ENCODE measurements at places on chromosomes 16 and 17. TPM values are rescaled to one million over a fixed set of nuclear protein-coding genes. Genes with fewer than 3 reads are reported as not detected.

Gene TBKBP1
- total RNA-seq = 11.7 TPM

Gene ZP2
- total RNA-seq = not detected

DNA sequence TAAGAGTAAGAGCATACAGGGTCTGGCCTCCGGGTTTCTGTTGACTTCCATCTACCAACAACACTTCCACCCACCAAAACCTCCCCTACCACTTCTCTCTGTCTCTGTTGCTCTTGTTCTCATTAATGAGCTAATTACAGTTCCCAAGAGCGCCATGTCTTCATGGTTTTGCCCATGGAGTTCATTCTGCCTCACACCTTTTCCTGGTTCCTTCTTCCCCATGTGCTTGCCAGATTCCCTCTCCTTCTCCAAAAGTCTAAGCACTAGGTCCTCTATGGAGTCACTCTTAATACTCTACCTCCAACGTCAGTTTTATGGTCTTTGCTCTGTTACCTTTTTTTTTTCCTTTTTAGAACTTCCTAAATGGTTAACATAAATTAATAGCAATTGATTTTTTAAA is 92.8 kb downstream of the MYO1D start:
- DNase-seq = no peak
- peaks cover 4% of the 10 kb centered on the region for H3K4me1 ChIP-seq
- H3K4me3 ChIP-seq = no peak overlapping the region
- peaks cover 5% of the 10 kb centered on the region for H3K36me3 ChIP-seq
- no peaks in the 10 kb centered on the region for H3K27me3 ChIP-seq

Gene SLFN12
- total RNA-seq = 42.6 TPM

GRCh38 chr16:30053376-30054015 is 12.1 kb upstream of the ALDOA start:
- peak; percentile 59 for DNase-seq
- no peaks in the 10 kb centered on the region for H3K27me3 ChIP-seq
- H3K4me1 ChIP-seq = peaks cover 35% of the 10 kb centered on the region
- H3K27ac ChIP-seq = peak overlapping the region; percentile 72
- H3K36me3 ChIP-seq = peaks cover 5% of the 10 kb centered on the region
- H3K4me3 ChIP-seq = peak overlapping the region; percentile 62

- no peaks in the 10 kb centered on the region for H3K27me3 ChIP-seq
- H3K4me3 ChIP-seq = no peak overlapping the region
- DNase-seq = no peak
Observed at GRCh38 chr17:66884931-66885330, 50.0 kb downstream of the CACNG5 start.

- H3K4me1 ChIP-seq = no peaks in the 10 kb centered on the region
- H3K36me3 ChIP-seq = no peaks in the 10 kb centered on the region
- H3K27me3 ChIP-seq = peaks cover 18% of the 10 kb centered on the region
- no peak overlapping the region for H3K4me3 ChIP-seq
- DNase-seq = no peak
Observed at GRCh38 chr17:31392002-31392855, 754 bp downstream of the RAB11FIP4 start.

Measured in endothelial cell of umbilical vein (primary cell).